ENCODE measurements at places on chromosomes 3 and 15.

GRCh38 chr3:149019580-149019979, 28.2 kb downstream of the GYG1 start:
- H3K27me3 ChIP-seq, result no peaks in the 10 kb centered on the region
- H3K4me3 ChIP-seq, result no peak overlapping the region
- peak; percentile 44 for DNase-seq
- H3K27ac ChIP-seq, result no peak overlapping the region
- peaks cover 20% of the 10 kb centered on the region for H3K36me3 ChIP-seq
- peaks cover 35% of the 10 kb centered on the region for H3K4me1 ChIP-seq

DNA sequence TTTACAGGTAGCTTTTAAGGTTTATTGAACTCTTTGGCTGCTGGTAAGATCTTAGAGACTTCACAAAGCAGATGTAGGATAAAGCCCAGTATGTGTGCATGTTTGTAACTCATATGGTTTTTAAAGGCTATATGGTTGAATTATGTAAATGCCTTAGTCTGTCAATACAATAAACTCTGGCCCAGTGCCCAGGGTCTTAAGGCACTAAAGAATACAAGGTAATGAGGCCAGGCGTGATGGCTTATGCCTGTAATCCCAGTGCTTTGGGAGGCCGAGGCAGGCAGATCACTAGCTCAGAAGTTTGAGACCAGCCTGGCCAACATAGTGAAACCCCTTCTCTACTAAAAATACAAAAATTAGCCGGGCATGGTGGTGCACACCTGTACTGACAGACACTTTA, 170.3 kb upstream of the CGNL1 start:
- no peak overlapping the region for H3K4me3 ChIP-seq
- no peak overlapping the region for H3K27ac ChIP-seq
- H3K27me3 ChIP-seq, result no peaks in the 10 kb centered on the region
- H3K4me1 ChIP-seq, result peaks cover 2% of the 10 kb centered on the region
- H3K36me3 ChIP-seq, result peaks cover 3% of the 10 kb centered on the region
- no peak for DNase-seq

GRCh38 chr3:16118396-16118795, 56.1 kb upstream of the GALNT15 start:
- DNase-seq, result no peak
- H3K27me3 ChIP-seq, result no peaks in the 10 kb centered on the region
- no peak overlapping the region for H3K27ac ChIP-seq
- no peak overlapping the region for H3K4me3 ChIP-seq

GRCh38 chr3:107798381-107798780, 275.6 kb downstream of the BBX start:
- peak; percentile 43 for DNase-seq
- H3K36me3 ChIP-seq, result peaks cover 23% of the 10 kb centered on the region
- H3K27ac ChIP-seq, result no peak overlapping the region
- H3K4me1 ChIP-seq, result peaks cover 2% of the 10 kb centered on the region
- H3K27me3 ChIP-seq, result no peaks in the 10 kb centered on the region

GRCh38 chr3:90092994-90093393, 985.6 kb downstream of the EPHA3 start:
- H3K27me3 ChIP-seq, result no peaks in the 10 kb centered on the region
- DNase-seq, result peak; percentile 5
- no peak overlapping the region for H3K27ac ChIP-seq
- no peaks in the 10 kb centered on the region for H3K36me3 ChIP-seq
- H3K4me1 ChIP-seq, result no peaks in the 10 kb centered on the region

DNA sequence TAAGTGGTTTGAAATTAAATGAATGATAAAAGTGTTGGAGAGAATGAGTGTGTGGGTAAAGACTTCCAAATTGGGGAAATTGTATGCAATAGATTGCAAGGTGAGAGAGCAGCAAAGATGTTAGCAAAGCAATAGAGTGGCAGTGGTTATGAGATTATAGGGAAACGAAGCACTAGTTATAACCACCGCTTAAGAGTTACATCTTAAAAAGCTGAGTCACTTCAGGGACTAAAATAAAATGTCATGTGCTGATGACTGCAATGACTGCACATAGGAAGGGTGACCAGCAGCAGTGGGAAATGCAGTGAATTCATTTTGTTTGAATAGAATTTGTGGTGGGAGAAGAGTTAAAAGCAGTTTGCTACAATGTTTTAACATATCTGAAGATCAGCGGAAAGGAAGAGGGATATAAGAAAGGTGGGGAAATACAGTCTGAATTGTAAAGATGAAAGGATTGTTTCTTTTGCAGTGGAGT, 127.3 kb downstream of the RAP2B start:
- peaks cover 6% of the 10 kb centered on the region for H3K4me1 ChIP-seq
- no peak overlapping the region for H3K27ac ChIP-seq
- DNase-seq, result peak; percentile 63

DNA sequence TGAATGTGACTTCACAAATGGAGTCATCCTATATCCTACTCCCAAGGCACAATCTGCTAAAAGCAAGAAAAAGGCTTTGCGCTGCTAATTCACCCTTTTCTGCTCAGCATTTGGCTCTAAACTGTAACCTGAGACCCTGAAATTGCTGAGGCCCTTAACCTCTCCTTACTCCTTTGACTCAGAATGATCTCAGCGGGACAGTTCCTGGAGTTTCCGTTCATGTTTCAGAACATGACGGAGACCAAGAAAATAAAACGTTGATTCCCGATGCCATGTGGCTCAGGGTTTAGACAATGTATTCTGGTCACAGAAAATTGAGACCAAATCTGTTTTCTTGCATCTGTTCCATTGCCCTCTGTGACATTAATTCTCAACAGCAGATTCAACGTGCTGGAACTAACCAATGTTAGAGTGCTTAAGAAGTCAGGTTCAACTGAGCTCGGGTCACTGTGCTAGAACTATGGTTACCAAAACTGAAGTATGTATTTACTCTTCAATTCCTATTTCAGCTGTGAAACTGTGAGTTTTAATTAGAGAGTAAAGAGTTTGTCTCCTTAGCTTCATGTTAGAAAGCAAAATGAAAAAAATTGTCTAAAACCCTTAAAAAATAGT, 45.4 kb upstream of the TMC3 start:
- H3K36me3 ChIP-seq, result no peaks in the 10 kb centered on the region
- DNase-seq, result peak; percentile 79
- H3K27me3 ChIP-seq, result no peaks in the 10 kb centered on the region
- H3K4me1 ChIP-seq, result peaks cover 2% of the 10 kb centered on the region
- no peak overlapping the region for H3K27ac ChIP-seq
- H3K4me3 ChIP-seq, result no peak overlapping the region

- H3K27ac ChIP-seq, result no peak overlapping the region
- H3K36me3 ChIP-seq, result peaks cover 48% of the 10 kb centered on the region
- no peak for DNase-seq
- peaks cover 4% of the 10 kb centered on the region for H3K4me1 ChIP-seq
- no peaks in the 10 kb centered on the region for H3K27me3 ChIP-seq
Observed at GRCh38 chr15:90080458-90080755, 21.9 kb downstream of the IDH2 start.

DNA sequence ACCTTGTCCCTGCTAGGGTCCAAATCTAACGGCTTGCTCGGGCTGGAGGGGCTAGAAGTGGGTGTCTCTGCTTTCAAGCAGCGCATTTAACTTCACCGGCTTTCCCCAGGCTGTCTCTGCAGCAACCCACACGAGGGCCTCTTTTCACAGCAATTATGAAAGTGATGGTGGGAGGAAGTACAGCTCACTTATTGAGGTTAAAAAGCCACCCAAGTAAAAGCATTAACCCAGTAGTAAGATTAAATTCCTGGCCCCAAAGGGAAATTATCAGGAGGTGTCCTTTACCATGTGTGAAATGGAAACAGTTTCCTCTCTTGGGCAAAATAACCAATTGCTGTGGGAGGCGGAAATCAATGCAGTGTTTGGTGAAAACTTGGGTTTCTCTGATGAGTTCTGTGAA, 41.1 kb downstream of the NGRN start:
- no peak for DNase-seq
- no peak overlapping the region for H3K4me3 ChIP-seq
- H3K27me3 ChIP-seq, result no peaks in the 10 kb centered on the region
- H3K27ac ChIP-seq, result no peak overlapping the region
- no peaks in the 10 kb centered on the region for H3K36me3 ChIP-seq

- no peaks in the 10 kb centered on the region for H3K27me3 ChIP-seq
- H3K27ac ChIP-seq, result no peak overlapping the region
- no peaks in the 10 kb centered on the region for H3K36me3 ChIP-seq
- no peak overlapping the region for H3K4me3 ChIP-seq
Observed at GRCh38 chr3:23550402-23550801, 255.4 kb upstream of the UBE2E1 start.

GRCh38 chr15:71666763-71667620, 143.4 kb upstream of the NR2E3 start:
- H3K27me3 ChIP-seq, result no peaks in the 10 kb centered on the region
- H3K4me1 ChIP-seq, result peaks cover 7% of the 10 kb centered on the region
- H3K27ac ChIP-seq, result no peak overlapping the region
- peaks cover 2% of the 10 kb centered on the region for H3K36me3 ChIP-seq

DNA sequence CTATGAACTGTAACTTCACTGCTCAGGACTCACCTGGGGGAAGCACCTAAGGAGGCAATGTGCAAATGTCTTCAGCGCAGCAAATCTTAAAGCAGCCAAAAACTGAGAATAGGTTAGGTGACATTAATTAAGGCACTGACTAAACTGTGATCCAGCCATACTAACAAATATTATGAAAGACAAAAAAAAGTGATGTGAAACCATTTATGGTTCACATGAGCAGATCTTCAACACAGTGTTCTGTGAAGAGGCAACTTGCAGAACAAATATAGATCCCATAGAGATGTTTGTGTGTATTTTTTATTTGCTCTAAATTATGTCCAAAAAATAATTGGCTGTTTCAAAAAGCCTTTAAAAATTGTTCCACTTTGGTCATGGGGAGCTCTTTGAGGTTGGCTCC, 24.1 kb upstream of the MITF start:
- no peaks in the 10 kb centered on the region for H3K36me3 ChIP-seq
- H3K27me3 ChIP-seq, result peaks cover 3% of the 10 kb centered on the region
- H3K4me3 ChIP-seq, result no peak overlapping the region

- no peak for DNase-seq
- H3K36me3 ChIP-seq, result no peaks in the 10 kb centered on the region
- no peak overlapping the region for H3K27ac ChIP-seq
- peaks cover 46% of the 10 kb centered on the region for H3K27me3 ChIP-seq
- no peak overlapping the region for H3K4me3 ChIP-seq
Observed at GRCh38 chr3:43787330-43787729, 96.6 kb downstream of the ABHD5 start.

DNA sequence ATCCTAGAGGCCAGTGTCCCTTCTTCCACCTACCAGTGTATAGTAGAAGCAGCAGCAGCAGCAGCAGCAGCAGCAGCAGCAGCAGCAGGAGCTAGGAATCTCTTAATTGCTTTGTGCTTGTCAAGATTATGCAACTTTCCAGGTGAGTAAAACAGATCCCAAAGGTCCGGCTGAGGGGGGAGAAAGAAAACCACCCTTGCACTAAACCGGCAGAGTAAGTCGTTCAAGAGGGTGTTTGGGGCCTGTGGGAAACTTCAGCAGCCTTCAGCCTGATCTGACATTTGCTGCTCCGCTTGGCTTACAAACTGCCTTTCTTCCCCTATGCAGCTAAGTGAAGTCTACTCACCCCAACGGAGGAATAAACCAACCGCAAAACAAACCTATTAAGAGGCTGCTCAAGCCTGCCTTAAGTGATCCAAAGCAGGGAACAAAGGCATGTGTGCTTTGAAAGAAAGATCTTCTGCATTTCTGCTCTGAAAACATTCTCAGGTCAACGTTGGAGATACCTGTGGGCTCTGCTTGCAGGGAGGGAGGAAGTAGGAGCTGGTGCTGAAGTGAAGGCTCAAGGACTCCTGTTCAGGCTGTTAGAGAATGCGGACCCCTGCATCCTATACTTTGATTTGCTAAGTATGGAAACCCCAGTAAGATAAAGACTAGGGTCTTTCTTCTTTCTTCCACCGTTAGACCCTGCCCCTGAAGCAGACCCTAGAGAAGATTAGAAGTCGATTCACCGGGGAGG, 35.7 kb upstream of the DLG1 start:
- no peak for DNase-seq
- H3K27me3 ChIP-seq, result peaks cover 25% of the 10 kb centered on the region
- H3K27ac ChIP-seq, result no peak overlapping the region
- no peak overlapping the region for H3K4me3 ChIP-seq

GRCh38 chr15:100703032-100703578, 100.7 kb downstream of the ASB7 start:
- H3K27me3 ChIP-seq, result no peaks in the 10 kb centered on the region
- H3K27ac ChIP-seq, result 0 out of 2 replicates have a peak overlapping the region, but pooled peaks have one; percentile 32
- H3K36me3 ChIP-seq, result no peaks in the 10 kb centered on the region
- peak; percentile 93 for DNase-seq
- H3K4me1 ChIP-seq, result peaks cover 16% of the 10 kb centered on the region
- no peak overlapping the region for H3K4me3 ChIP-seq

DNA sequence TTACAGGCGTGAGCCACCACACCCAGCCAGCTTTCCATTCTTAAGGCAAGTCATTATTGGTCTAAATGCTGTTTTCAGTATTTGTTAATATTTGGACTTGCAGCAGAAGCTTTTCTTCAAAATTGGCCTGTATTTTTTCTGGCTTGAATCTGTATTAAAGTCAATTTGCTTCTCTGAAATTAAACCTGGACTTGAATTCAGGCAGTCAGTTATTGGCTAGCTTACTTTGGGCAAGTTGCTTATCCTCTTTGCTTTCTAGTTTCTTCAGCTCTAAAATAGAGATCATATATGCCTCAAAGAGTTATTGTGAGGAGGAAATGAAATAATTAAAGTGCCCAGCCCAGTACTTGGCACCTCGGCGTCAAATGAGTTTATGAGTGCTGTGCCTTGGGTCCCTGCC, 17.3 kb downstream of the STARD9 start:
- H3K4me3 ChIP-seq, result no peak overlapping the region
- no peaks in the 10 kb centered on the region for H3K27me3 ChIP-seq
- no peaks in the 10 kb centered on the region for H3K36me3 ChIP-seq
- peaks cover 11% of the 10 kb centered on the region for H3K4me1 ChIP-seq
- no peak for DNase-seq

- H3K4me1 ChIP-seq, result no peaks in the 10 kb centered on the region
- H3K27ac ChIP-seq, result no peak overlapping the region
- H3K4me3 ChIP-seq, result no peak overlapping the region
- DNase-seq, result no peak
- peaks cover 27% of the 10 kb centered on the region for H3K27me3 ChIP-seq
- no peaks in the 10 kb centered on the region for H3K36me3 ChIP-seq
Observed at GRCh38 chr3:183217548-183218332, 35.3 kb upstream of the B3GNT5 start.

- peaks cover 21% of the 10 kb centered on the region for H3K4me1 ChIP-seq
- H3K27ac ChIP-seq, result peak overlapping the region; percentile 15
- no peaks in the 10 kb centered on the region for H3K27me3 ChIP-seq
- H3K4me3 ChIP-seq, result no peak overlapping the region
- 0 out of 2 replicates have a peak, but pooled peaks cover 2% of the 10 kb centered on the region for H3K36me3 ChIP-seq
Observed at GRCh38 chr3:172627057-172627809, 83.6 kb downstream of the NCEH1 start.

DNA sequence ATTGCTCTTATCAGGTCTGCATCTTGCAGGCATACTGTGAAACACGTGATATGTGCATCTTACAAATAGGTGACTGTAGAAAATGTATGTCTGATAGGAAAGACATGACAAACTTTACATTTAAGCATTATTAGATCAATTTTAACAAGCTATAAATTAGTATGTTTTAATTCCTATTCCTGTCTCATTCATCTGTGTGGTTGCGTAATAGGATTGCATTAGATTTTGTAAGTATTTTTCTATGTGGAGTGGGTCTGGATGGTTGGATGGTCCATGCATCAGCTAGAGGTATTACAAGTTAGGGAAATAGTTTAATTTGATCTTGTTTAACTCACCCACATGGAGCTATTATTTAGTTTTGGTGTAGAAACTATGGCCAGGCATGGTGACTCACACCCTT, 18.8 kb downstream of the ASTE1 start:
- no peak overlapping the region for H3K27ac ChIP-seq
- peak; percentile 28 for DNase-seq

Data from IMR-90 (cell line).